ENCODE measurements at places on chromosomes 12 and 14. TPM values are rescaled to one million over a fixed set of nuclear protein-coding genes. Genes with fewer than 3 reads are reported as not detected.

- DNase-seq, result no peak
Observed at GRCh38 chr12:130669205-130669557, 46.9 kb downstream of the RIMBP2 start.

TPPP2 gene
- 0.39 TPM for polyA plus RNA-seq

GRCh38 chr14:68561531-68562007 lies 231.3 kb downstream of the ZFP36L1 start:
- DNase-seq, result no peak

GRCh38 chr14:54803396-54803795 lies 99.2 kb downstream of the GCH1 start:
- DNase-seq, result no peak

SCFD1 gene
- polyA plus RNA-seq, result 93.1 TPM

- no peak for DNase-seq
Observed at GRCh38 chr12:11723993-11724392, 74.5 kb downstream of the ETV6 start.

FAM181A gene
- 0.46 TPM for polyA plus RNA-seq

- no peak for DNase-seq
Observed at GRCh38 chr14:105091517-105092170, 26.4 kb upstream of the GPR132 start.

- no peak for DNase-seq
Observed at GRCh38 chr12:18368594-18368993, 107.3 kb downstream of the PIK3C2G start.

DNA sequence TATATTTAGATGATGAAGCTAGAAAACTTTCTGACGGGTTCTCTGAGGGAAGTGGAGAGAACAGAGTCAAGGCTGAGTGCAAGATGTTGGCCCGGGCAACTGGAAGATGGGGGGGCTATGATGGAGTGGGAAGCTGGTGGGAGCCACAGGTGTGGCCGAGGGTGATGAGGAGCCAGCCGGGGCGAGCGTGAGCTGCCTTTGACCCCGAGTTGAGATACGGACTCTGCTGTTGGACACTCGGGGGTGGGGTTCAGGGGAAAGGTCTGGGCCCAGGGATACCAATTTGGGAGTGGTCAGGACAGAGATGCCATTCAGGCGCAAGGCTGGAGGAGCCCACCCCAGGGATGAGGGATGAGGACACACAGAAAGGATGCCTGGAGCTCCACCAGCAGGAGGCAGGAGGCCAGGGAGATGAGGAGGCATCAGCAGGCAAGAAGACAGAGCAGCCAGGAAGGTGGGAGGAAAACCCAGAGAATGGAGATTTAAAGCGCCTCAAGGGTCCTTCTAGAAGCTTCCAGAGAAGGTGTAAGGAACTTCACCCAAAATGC lies 9.0 kb downstream of the SCARB1 start:
- no peak for DNase-seq

DNA sequence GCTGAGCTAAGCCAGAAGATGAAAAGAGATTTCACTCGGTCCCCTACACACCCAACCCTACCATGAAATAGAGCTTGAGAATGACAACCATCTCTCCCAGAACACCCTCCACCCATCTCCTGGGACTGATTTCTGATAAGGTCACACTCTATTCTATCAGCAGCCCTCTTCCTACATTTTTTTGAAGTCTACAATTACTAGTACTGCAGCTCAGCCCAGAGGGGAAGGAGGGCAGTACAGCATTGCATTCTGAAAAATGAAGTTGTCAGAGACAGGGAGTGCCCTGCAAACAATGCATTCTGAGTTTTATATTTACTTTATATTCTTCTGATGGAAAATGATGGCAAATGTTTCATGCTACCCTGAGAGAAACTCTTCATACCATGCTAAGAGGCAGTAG lies 318.5 kb downstream of the BCAT1 start:
- no peak for DNase-seq

DNA sequence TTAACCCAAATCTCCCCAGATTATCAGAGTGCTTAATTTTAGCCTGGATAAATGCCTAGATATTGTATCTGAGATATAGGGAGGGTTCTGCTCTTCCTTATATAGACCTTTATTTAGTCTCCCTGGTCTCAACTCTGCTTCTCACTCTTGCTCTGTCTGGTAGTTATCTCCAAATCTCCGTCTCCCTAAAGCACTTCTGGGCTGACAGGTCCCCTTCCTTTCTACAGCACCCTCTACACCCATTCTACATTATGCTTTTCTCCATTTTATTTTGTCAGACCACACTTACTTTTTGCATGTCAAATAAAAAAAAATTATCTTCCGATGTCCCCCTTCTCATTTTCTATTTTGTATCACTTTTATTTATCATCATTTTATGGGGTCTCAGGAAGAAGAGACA lies 2.0 kb upstream of the ERC1 start:
- DNase-seq, result no peak

- DNase-seq, result no peak
Observed at GRCh38 chr14:23121361-23121771, 2.3 kb upstream of the CEBPE start.

GRCh38 chr12:46627686-46628085 lies 198.1 kb downstream of the SLC38A4 start:
- DNase-seq, result no peak

- DNase-seq, result no peak
Observed at GRCh38 chr14:99131632-99132271, 140.2 kb downstream of the BCL11B start.

- DNase-seq, result peak; percentile 68
Observed at GRCh38 chr14:22095860-22096513, 422.4 kb upstream of the OR4E1 start.

ADSS1 gene
- polyA plus RNA-seq, result 11.6 TPM

IRAK3 gene
- 35.9 TPM for polyA plus RNA-seq

OVCH1 gene
- polyA plus RNA-seq, result not detected

GRCh38 chr12:17342381-17342961 lies 736.5 kb upstream of the LMO3 start:
- no peak for DNase-seq

Measured in right lung (tissue), 10 donors.